Fibroblast of mammary gland (primary cell): ENCODE measurements at places on chromosomes 1 and 21.

GRCh38 chr1:209822706-209823105 is 5.1 kb upstream of the UTP25 start:
- DNase-seq: no peak

DNA sequence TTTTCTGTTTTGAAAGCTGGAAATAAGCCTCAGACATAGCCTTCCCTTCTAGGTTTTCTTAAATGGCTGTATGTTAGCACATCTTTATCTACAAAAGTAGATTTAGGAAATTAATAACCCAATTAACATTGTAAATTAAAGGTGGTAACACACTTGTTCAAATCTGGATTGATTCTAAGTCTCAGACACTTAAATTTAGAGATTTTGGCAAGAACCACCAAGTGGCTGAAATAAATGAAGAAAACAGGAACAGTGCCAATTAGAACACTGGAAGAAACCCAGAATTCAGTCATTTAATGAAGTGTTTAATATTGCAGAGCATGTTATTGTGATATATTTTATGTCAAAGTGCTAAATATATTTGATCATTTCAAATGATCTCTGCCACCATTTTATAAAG is 628.2 kb downstream of the USP25 start:
- no peak for DNase-seq

DNA sequence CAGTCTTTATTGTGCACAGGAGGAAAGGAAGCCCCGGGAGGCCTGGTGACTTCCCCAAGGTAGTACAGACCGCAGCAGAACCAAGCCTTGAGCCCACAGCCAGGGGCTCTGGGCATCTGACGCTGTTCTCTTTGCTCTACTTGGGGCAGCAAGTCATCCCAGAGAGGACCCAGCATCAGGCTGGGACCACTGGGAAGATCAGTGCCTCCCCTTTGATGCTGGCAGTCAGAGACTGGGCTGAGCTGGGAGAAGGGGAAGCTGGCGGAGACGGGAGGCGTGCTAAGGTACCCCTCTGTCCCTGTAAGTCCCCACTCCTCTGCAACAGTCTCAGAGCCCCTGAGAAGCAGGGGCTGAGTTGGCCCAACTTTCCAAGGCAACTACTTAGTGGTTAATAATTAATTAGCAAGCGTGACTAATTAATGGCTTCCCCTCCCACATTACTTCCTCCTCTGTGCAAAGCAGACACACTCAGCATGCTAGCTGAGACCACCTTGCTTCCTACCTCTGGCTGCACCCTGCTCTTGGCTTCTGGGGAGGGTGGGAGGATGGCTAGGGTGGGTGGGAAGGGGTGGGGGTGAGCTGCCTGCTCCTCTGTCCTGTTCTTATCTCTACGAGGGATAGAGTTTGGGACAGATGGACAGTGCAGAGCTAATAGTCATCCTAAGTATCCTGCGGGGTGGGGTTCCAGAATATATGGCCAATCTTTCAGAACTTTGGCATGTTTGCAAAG is 1.3 kb downstream of the INAVA start:
- no peak for DNase-seq

DNA sequence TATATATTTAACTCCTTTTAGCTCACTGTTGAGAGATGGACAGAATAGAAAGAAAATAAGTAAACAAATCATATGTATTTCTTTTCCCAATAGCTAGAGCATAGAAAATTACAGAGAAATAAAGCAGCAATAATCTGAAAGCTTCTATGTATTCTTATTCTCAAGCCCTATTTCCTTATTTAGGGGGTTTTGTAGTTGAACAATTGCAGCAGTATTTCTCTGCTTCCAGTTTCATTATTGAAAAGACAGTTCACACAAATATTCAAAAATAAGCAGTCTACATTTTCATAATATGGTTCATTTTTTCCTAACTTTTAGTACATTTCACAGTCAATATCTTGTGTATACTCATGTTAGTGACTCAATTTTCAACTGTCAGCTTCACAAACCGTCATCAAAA is 638.2 kb downstream of the MRPL39 start:
- no peak for DNase-seq

- peak; percentile 16 for DNase-seq
Observed at GRCh38 chr1:246320286-246320685, 186.8 kb downstream of the SMYD3 start.

GRCh38 chr21:17491716-17492414 is 21.0 kb upstream of the CXADR start:
- peak; percentile 100 for DNase-seq

DNA sequence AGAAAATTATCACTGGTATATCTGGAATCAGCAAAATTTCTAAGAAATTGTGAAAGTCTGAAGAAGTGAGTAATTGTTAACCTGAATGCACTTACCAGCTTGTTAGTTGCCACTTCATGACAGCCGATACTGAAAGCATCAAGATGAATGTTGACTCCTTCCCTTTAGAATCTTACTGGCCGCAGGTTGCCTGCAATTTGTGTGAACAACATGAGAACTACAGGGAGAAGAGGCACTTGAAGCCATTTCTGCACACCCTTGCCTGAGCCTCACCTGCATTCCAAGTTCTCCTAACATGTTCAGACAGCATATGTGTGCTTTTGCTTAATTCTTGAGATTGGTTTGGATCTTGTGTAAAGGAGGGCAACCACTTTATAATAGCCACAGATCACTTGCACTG is 59.2 kb upstream of the SSX2IP start:
- DNase-seq: no peak

DNA sequence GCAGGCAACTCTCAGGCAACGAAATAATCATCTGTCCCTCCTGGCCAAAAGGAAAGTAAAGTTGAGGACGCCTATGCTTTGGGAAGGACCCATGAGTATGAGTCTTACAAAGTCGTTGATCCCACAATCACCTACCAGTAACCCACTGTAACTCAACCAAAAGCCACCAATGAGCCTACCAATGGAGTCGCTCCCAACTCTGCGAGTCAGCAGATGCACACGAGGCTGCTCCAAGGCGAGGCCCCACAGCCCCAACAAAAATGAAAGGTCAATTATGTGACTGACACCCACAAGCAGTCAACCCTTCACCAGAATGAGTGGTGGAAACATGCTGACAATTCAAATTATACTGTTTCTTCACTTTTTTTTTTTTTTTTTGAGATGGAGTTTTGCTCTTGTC is 12.0 kb downstream of the SETD4 start:
- no peak for DNase-seq

GRCh38 chr21:33162436-33162951 is 67.2 kb upstream of the IFNAR2 start:
- DNase-seq: no peak

DNA sequence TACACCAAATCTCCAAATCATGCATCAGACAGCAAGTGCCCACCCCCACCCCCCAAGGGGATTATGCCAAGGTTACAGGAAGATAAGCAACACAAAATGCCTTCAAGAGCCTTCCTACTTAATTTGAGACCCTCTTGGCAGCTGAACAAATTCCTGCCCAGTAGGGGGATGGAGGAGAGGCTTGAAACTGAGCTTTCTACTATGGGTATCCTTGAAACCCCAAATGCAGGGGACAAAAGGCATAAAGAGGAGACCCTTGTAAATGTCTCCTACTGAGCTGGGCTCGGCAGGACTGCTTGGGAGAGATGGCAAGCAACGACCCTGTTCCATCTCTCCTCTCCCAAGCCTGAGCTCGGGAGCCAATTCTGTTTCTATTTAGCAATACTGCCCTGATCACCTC is 3.5 kb downstream of the SLC41A1 start:
- no peak for DNase-seq

- DNase-seq: no peak
Observed at GRCh38 chr1:159206110-159206509, 1.4 kb downstream of the ACKR1 start.

- peak; percentile 93 for DNase-seq
Observed at GRCh38 chr1:93670141-93670540, 11.5 kb downstream of the BCAR3 start.

- DNase-seq: no peak
Observed at GRCh38 chr21:37415939-37416338, 49.4 kb downstream of the DYRK1A start.

DNA sequence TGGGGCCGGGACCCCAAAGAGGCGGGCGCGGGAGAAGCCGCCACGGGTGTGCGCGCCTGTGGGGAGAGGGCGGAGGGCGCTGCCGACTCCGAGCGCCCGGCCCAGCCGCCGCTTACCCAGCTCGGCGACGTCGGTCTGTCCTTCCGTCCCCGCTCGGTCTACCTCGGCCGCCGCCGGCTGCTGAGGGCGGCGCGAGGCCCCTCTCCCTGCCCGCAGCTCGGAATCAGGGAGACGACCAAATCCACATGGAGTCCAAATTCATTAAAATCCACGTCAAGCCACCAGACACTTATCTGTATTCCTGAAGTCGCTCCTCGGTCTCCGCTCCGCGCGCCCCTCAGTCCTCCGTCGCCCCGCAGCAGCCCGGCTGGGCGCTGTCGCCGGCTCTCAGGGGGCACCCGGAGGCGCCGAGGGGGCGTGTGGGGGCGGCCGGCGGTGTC is 637 bp downstream of the PLXNA2 start:
- no peak for DNase-seq

DNA sequence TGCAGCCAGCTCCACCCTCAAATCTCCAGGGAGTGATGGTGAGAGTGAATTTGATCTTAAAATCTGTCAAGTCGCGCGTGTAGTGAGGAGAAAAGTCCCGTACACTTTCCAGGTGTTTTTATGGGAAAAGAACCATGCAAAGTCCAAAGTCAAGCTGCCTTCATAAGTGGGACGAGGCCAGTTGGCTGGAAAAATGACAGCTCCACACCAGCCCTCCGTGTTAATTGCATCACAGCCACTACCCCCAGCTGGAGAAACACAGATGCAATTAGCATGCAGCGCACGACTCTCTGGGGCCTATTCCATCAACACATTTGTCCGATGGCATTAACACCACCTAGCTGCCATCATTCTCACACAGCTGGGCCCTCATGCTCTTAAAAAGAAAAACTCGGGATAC is 68.4 kb downstream of the KLHDC7A start:
- no peak for DNase-seq

- DNase-seq: no peak
Observed at GRCh38 chr21:15692711-15693110, 37.1 kb upstream of the USP25 start.

- DNase-seq: peak; percentile 86
Observed at GRCh38 chr1:27365372-27366112, 1.2 kb downstream of the MAP3K6 start.

GRCh38 chr1:223199094-223199647 is 56.1 kb upstream of the TLR5 start:
- DNase-seq: no peak

DNA sequence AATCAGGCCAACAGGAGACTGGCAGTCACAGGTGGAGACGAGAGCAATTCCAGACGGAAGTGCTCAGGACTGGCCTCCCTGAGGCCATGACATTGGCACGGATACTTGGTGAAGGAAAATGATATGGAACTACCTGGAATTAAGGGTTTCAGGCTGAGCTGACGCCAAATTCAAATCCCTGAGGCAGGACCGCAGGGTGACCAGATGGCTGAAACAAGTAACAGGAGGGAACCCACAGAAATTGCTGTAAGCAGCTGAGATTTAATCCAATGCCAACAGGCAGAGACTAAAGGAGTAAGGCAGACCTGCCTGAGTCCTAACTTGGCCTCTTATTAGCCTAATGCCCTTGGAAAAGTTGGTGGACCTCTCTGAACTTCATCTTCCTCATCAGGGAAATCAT is 76.2 kb downstream of the ERG start:
- DNase-seq: no peak

- no peak for DNase-seq
Observed at GRCh38 chr1:163372576-163372975, 50.8 kb downstream of the NUF2 start.

DNA sequence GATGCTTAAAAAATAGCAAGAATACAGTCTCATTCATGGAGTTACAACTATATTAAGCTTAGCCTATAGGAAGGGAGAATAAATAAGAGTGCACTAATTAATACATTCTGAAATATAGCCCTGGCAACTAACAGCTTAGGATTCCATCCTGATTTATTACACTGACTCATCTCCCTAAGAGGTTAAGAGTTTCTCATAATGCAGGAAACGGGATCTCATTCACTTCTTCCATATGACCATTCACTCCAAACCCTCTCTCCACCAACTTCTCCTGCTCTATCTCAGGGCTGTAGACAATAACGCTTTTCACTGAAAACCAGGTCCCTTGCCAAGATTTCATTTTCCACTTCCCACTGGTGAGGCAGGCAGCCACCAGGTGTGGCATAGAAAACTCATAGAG is 168.5 kb upstream of the PLD5 start:
- DNase-seq: peak; percentile 2

DNA sequence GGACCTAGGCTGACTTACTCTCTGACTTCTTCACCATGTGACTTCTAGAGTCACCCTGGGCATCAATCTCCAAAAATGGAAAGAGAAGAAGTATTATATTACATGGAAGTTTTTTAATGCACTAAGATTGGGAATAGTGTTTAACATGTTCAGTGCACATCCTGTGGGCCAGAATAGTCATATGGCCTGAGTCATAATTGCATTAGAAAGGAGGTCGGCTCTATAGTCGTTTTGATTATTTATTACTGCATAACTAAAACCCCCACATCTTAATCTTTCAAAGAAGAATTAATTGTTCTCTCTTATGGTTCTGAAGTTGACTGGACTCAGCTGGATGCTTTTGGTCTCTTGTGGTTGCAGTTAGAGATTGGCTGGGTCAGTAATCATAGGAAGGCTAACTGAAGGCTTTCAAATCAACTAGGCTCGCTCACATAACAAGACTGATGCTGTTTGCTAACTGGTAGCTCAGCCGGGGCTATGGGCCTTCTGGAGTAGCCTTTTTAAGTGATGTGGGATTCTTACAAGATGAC is 810.6 kb upstream of the ADGRL4 start:
- DNase-seq: peak; percentile 47

DNA sequence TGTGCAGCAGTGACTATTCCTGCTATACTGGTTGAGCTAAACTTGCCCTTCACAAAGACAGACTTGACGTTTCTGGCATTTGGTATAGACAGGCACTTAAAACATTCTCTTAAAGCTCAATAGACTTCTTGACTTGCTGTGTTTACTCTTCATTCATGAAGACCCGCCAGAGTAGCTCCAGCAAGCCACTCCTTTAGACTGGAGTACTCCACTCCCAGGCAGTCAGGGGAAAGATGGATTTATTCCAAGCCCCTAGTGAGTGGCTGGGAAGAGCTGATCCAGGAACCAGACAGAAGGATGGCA is 70.7 kb downstream of the EVA1C start:
- no peak for DNase-seq

DNA sequence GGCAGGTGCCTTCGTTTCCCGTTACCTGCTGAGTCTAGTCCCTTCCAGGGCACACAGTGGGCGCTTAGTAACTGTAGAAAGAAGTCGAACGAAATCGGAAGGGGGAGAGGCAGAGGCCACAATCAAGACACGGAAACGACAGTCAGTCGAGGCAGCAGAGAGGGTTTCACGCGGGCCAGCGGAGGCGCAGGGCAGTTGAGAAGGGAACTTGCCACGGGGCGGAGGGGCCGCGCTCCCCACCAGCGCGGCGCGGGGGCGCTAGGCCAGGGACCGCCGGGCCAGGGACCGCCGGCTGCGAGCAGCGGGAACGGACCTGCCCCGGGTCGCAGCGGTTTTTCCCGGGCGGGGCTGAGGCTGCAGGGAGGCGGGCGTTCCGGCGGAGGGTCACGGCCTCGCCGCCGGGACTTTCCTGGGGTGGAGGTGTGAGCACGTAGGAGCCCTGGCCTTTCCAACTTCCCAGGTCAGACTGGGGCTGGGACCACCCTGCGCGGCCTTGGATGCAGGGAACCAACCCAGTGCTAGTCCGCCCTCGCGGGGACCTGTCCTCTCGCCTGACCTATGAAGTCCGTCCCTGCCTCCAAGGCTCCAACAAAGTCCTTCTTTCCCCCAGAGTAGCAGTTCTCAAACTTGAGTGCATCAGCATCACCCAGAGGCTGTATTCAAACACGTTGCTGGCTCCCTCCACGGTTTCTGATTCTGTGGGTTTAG is 150.1 kb upstream of the FGGY start:
- peak; percentile 54 for DNase-seq
